ENCODE measurements at places on chromosomes 1 and 21. TPM values are rescaled to one million over a fixed set of nuclear protein-coding genes. Genes with fewer than 3 reads are reported as not detected.

NEGR1 gene
- 2.8 TPM for total RNA-seq

FNDC5 gene
- total RNA-seq, result 3.5 TPM

ST3GAL3 gene
- 5.4 TPM for total RNA-seq

GRCh38 chr1:58809325-58810010, 25.6 kb upstream of the JUN start:
- DNase-seq, result no peak

GRCh38 chr1:115811140-115811828, 29.6 kb downstream of the NHLH2 start:
- no peak for DNase-seq

GRCh38 chr1:178344513-178345091, 152.2 kb downstream of the CLEC20A start:
- peak; percentile 24 for DNase-seq

DNA sequence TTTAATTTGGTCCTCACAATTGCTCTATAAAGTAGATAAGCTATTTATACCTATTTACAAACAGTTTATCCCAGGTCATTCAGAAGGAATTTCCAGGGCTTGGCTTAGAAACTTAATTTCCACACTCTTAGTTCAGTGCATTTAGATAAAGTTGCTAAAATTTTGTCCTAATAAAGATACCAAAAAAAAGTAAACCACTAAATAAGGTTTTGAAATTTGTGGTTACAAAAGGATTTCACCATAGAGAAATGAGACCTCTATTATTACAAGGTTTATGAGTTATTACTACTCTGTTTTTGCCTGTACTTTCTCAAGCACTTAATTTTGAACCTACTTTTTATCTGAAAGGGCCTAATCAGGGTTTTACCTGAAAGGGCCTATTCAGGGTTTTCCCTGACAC, 22.4 kb downstream of the PTPN22 start:
- DNase-seq, result no peak

GRCh38 chr1:54566438-54567141, 18.6 kb downstream of the ACOT11 start:
- DNase-seq, result no peak

GRCh38 chr1:1600861-1601563, 1.1 kb upstream of the FNDC10 start:
- no peak for DNase-seq

GRCh38 chr1:7642418-7642704, 128.7 kb upstream of the VAMP3 start:
- no peak for DNase-seq

DNA sequence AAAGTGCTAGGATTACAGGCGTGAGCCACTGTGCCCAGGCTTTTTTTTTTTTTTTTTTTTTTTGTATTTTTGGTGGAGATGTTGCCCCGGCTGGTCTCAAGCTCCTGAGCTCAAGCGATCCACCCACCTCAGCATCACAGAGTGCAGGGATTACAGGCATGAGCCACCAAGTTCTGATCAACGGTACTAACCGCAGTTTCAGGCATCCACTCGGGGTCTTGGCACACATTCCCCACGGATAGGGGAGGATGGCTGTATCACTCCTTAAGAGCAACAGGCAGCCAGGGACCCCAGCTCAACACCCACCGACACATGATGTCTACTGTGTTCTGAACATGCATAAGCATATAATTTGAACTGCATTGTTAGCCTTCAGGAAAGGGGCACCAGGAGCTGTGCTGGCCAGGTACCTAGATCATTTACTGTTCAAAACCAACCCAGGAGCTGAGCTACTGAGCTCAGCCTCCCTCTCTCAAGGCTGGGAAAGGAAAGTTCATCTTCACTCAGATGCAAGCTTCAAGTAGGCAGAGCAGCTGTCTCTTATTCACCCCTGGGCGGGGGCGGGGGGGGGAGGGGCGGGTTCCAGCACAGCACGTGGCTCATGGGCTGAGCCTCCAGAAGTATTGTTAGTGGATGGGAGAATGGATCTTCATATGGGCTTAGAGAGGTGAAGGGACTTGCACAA, 24.7 kb downstream of the CAPZB start:
- DNase-seq, result no peak

DNA sequence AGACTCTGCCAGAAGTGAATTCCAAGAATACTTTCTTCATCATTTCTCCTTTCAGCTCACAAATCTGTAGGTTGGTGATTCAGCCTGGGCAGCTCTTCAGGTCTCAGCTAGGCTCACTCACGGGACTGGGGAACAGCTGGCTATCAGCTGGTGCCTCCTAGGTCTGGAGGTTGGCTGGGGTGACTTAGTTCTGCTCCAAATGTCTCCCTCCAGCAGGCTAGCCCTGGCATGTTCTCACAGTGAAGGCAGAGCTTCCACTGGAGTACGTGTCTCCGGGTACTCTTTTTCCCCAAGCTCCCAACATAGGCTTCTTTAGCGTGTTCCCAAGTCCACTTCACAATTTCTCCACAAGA, 12.5 kb upstream of the VAMP4 start:
- no peak for DNase-seq

GRCh38 chr1:66137235-66137634, 344.5 kb downstream of the PDE4B start:
- no peak for DNase-seq

GRCh38 chr1:179253286-179253972, 24.0 kb upstream of the ABL2 start:
- no peak for DNase-seq

DNA sequence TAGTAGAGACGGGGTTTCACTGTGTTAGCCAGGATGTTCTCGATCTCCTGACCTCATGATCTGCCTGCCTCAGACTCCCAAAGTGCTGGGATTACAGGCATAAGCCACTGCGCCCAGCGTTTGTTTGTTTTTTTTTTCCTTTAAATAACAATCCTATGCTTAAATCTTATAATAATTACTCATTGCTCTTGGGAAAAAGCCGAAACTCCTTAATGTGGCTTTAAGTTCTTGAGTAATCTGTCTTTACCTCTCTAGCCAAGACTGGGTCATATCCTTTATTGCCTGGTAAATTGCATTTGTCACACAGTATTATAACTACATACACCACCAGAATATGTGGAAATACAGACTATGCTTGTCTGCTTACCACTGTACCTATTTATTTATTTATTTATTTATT, 97.1 kb downstream of the MACF1 start:
- DNase-seq, result no peak

DNA sequence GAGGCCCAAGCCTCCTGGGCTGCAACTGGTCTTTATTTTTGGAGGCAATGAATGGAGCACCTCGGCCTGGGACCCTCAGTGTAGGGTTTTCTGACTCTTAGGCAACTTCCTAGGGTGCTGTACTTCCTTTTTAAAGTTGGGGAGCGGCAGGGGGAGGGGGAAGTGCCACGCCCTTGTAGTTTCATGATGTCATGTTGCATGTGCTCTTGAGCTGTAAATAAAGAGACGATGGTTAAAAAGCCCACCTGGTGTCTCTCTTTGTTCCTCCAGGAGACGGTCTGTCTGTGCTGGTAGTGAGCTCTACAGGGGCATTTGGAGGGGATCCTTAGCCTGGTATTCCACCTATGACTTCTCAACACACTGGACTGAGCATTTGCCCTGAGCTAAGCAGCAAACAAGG, 10.3 kb upstream of the AGTRAP start:
- DNase-seq, result no peak

DNA sequence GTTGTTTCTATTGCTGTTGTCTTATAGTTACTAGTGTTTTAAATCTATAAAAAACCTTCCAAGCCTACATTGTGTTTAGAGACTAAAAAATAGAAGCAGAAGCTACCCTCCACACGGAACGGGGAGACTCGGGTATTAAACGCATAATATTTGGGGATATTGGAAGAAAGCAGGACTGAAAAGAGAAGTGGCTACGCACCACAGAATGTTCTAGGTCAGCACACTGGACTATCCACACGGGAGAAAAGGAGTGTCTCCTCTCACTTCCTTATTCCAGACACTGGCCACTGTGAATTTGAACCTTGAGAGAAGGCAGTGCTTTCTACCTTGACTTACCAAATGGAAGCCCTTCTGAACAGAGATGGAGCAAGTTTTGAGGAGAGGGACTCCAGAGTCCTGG, 1.0 kb upstream of the OR10J4 start:
- no peak for DNase-seq

DNA sequence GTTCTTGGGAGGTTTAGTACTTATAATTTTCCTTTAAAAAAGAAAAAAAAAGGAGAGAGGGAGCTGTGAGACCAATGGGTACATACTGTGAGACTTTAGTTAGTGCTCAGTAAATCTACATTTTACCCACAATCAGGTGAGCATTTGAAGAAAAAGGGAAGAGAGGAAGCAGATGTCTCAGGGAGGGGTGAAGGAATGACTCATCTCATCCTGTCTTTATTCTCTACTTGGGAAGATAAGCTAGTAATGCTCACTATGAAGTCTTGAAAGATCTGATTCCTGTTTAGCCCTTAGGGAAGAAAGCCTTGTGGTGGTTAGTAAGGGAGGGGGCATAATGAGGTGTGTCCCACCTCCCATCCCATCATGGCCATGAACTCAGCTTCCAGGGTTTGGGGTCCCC, 112.6 kb downstream of the PLD5 start:
- DNase-seq, result no peak

DNA sequence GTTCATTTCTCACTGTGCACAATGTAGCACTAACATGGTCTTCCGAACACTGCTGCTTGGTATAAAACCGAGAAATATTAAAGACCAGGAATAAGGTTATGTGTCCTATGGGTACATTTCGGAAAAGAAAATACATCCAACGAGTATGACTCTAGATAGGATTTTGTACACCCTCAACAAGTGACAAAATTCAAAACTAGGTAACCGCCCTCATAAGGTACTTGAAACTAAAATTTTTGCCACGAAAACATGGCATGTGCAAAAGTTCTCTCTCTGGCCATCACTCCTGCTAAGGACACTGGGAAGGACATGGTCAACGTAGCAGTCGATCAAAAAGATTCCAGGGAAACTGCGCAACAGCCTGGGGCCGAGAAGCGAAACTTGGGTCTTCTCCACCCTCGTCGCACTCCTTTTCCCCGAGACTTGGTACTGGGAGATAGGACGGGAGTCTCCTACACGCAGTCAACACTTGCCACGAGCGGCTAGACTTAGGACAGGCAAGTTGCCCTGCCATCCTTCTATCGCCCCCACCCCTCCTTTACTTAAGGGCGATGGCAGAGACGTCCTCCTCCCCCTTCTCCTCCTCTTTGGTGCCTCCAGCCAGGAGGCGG, 338 bp upstream of the TOR1AIP1 start:
- DNase-seq, result peak; percentile 68
